ENCODE measurements at places on chromosomes 2 and 18.

- DNase-seq: no peak
These were observed 110.1 kb downstream of the ZNF385B start for GRCh38 chr2:179751163-179751809.

DNA sequence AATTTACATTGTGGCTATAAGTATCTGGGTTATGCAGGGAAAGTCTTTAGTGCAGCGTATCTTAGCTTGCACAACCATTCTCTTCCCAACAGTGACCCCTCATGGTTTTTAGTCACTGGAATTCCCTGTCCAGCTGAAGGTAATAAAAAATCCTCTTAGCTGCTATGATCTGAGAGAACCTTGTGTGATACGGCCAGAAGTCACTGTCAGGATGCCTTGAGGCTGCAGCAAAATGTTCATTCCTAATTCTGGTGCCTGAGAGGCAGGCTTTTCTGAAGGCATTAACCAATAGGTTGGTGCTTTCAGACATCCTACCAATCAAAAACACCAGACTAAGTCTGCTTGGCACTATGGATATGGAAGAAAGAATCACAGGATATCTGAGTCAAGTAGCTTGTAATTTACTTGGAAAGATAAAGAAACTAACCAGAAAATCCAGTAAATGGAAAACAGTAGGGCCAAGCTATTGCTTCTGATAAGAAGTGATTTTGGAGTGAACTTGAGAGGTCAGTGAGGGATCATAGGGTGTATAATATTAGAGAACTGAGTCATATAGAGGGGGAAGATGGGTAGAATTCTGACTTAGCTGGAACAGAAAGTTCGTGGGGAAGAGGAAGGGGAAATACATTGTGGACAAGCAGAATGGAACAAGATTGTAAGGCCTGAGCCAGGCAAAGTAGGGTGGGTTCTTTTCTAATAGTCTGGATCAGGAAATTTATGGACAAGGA, 89.0 kb upstream of the SLC14A2 start:
- no peak for DNase-seq

- DNase-seq: peak; percentile 83
These were observed 4.8 kb downstream of the TMEM200C start for GRCh38 chr18:5890331-5891183.

DNA sequence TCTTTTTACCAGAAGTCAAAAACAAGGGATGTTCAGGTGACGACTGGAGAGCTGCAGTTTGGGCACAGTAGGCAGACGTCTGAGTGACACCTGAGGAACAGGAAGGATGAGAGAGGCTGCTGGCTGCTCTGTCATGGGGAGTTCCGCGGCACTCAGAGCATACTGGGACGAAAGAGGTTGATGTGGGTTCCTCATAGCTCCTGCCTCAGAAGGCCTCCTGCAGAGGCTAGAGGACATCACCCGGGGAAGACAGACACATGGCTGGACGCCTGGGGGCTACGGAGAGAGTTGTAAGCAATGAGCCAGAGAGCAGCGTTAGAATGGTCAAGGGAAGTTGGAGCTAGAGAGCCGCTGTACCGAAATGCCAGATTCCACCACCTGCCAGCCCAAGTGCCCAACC, 45.1 kb upstream of the GLI2 start:
- DNase-seq: no peak

DNA sequence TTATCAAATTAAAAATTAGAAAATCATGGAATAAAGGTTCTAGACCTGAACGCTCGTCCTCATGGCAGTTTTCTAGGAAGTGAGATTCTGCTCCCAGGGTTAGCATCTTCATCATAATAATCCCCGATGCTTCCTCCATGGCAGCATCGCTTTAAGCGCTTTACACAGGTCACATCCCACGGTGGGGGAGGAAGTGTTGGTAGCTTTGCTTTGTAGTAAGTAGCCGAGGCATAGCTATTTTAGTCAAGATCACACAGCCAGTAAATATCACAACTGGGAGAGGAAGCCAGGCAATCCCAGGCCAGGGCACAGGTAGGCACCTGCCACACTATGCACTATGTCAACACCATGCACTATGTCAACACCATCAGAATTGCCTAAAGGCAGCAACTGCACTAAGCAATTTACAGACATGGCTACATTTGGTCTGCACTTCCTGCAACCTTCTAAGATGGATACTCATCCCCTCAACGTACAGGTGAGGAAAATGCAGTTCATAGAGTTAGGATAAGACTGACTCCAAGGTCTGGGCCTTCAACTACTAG, 205.5 kb downstream of the FBXO15 start:
- no peak for DNase-seq

DNA sequence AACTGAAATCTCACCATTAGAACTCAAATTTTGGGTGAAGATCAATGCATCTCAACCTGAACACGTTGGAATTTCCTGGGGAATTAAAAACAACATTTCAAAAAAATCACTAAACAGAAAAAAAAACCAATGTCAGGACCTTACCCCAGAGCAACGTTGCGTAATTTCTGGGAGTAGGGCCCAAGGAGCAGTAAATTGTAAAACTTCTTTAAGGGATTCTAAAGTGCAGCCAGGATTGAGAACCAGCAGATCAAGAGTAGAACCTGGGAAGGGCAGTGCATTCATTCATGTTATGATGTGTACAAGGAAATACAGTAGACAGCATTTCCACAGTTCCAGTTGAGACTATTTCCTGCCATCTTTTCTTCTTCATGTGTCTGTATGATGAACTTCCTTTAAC, 56.9 kb downstream of the RHBDD1 start:
- no peak for DNase-seq

GRCh38 chr2:30149513-30149912, 2.7 kb downstream of the YPEL5 start:
- DNase-seq: no peak

DNA sequence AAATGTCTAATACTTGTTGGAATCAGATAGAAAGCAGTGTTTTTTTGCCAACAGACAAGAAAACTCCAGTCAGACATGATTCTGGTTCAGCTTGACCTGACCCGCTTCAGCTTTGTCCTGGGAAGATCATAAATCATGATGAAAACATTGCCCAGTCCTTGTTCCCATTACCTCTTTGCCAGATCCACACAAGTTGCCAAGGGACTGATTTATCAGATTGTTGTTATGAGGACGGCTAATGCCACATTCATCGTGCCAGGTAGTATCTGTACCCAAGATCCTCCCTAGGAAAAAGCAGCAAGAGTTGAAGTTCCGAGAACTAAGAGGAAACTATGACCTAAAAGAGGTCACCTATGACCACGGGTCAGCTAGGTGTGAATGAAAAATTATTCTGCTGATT, 39.0 kb downstream of the SLC40A1 start:
- DNase-seq: no peak

All from GM19239 (cell line).